Stimulated activated memory B cell treated with anti-CD40 and anti-IgM and Interleukin-4, amounts not matched to agents 10 μg/mL and 1 μg/mL and 100 μg/mL, for 72 hours (primary cell): ENCODE measurements at places on chromosomes 6 and 20.

DNA sequence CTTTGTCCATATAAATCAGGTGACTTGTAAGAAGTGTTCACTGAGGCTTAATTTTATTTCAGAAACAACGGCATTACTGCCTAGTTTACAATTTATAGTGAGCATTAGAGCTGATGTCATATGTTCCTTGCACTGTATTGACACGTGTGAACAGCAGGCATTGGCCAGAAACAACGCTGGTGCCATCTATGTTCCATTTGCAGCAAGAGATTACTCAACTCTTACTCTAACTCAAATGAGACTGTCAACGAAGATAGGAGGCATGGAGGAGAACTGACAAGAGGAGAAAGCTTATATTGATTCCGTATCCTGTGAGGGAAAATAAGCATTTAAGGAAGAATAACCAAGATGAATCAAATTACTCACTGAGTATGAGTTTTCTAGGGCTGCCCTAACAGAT, 48.4 kb downstream of the MTFR2 start:
- ATAC-seq: no peak

GRCh38 chr6:41247882-41248705, 19.9 kb downstream of the TREML4 start:
- no peak for ATAC-seq

DNA sequence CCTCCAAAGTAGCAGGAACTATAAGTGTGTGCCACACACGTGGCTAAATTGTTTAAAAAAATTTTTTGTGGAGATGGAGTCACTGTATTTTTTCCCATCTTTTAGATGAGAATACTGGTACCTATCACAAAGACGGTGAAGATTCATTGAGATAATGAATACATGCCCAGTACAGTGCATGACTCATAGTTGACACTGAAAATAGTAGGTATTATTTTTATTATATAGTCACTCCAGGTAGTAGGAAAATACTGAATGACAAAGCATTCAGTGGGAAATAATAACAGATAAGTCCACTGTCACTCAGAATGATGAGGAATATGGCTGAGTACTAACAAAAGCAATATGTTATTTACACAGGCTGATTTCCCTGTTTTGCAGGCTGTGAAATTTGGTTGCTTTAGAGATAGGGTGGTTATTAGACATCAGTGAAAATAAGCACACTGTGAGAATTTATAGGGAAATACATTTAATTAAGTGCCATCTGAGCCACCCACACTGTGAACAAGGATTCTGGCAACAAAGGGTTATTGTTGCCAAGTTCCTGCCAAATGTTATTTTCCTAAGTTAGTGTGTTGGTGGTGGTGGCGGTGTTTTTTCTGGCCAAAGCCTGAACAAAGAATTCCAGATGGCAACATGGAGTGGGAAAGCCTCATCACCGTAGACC, 129.8 kb upstream of the FOXQ1 start:
- ATAC-seq: no peak

- ATAC-seq: no peak
These were observed 50.0 kb upstream of the DST start for GRCh38 chr6:56692523-56693245.

DNA sequence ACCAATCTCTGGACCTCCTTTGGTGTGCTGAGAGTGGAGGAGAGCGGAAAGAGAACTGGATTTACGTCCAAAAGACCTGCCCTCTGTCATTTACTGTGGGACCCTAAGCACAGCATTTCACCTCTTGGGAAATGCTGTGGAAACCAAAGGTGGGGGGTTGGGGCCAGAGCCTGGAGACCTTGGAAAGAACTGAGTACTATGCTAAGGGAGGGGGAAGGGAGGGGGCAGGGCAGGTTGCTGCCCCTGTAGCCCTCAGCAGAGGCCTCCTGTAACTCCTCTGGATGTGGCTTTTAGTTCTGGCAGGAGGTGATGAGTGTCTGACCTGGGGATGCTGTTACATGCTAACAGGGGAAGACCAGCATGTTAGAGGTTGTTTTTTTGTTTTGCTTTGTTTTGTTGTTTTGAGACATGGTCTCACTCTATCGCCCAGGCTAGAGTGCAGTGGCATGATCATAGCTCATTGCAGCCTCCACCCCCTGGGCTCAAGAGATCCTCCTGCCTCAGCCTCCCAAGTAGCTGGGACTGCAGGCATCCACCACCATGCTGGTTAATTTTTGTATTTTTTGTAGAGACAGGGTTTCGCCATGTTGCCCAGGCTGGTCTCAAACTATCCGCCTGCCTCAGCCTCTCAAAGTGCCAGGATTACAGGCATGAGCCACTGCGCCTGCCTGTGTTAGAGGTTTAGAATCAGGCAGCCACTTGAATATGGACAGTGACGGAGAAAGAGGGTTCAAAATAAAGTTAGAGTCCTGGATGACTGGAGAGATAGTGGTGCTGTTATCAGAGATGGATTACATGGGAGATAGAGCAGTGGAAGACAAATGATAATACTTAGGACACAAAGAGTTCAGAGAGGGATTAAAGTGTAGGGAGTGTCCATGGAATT, 18.4 kb upstream of the PARD6B start:
- ATAC-seq: no peak

GRCh38 chr20:3606021-3606420, 57.2 kb downstream of the GFRA4 start:
- no peak for ATAC-seq

- ATAC-seq: peak; percentile 28
These were observed 942 bp downstream of the ACAT2 start for GRCh38 chr6:159762681-159763293.

DNA sequence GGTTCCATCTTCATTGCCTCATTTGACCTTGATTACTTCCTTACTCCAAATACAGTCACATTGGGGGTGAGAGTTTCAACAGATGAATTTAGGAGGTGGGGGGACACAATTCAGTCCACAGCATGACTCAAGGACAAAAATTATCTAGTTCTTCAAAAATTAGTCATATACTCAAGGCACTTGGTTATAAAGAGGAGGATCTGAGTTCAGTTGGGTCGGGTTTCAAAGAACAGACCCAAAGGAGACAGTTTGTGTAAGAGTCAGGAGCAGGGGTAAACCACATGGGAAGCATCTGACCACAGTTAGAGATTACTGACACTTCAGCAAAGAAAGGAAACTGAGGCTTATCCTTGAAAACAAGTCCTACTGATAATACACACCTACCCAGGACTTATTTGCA, 138.0 kb downstream of the TBC1D7 start:
- ATAC-seq: no peak

- ATAC-seq: no peak
These were observed 37.3 kb downstream of the PYGB start for GRCh38 chr20:25285091-25285647.

DNA sequence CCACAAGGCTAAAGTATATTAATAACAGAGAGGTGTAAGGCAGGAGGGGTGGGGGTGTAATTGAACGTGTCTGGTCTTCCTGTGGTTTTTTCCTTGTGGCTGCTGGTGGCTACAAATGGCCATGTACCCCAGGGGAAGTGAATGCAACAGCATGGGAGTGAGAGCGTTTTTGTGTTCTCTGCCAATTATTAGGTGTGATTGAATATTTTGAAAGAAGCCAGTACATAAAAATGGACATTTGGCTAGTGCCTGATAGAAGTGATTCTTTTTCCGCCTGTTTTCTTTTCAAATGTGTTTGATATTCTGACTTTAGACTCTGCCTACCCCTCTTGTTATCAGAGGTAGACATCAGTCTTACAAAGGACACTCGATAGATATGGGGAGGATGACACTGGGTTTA, 141.3 kb downstream of the PRL start:
- no peak for ATAC-seq

GRCh38 chr6:30135757-30136156, at the start of gene TRIM40:
TRIM40 (plus strand) TSS chr6:30136140; CDS start chr6:30137037, 897 bp downstream.
- no peak for ATAC-seq

DNA sequence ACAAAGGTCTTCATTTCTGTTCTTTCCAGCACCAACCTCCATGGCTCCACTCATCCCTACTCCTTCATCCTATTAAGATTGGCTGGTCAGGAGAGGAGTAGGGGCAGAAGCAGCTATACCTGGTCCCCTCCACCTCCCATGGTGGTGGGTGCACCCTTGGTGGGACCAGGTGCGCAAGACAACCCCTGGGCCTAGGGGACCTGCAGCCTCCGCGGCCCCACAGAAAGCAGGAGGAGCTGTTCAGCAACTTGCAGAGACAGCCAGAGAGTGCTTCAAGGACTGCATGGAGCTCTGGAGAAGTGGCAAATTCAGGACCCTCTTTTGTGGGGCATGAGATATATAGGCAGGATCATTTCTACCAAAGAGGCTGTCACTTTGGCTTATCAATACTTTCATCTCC, 9.8 kb downstream of the ULBP2 start:
- ATAC-seq: no peak

DNA sequence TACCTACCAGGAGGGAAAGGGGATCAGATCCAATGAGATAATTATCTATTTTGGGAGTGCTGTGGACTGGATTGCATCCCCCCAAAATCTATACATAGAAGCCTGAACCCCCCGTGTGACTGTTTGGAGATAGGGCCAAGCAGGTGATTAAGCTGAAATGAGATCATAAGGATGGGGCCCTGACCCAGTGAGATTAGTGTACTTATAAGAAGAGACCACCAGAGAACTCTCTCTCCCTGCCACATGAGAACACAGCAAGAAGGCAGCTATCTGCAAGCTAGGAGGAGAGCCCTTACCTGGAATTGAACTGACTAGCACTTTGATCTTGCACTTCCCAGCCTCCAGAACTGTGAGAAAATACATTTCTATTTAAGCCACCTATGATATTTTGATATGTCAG, 132.2 kb upstream of the NOX3 start:
- ATAC-seq: no peak

DNA sequence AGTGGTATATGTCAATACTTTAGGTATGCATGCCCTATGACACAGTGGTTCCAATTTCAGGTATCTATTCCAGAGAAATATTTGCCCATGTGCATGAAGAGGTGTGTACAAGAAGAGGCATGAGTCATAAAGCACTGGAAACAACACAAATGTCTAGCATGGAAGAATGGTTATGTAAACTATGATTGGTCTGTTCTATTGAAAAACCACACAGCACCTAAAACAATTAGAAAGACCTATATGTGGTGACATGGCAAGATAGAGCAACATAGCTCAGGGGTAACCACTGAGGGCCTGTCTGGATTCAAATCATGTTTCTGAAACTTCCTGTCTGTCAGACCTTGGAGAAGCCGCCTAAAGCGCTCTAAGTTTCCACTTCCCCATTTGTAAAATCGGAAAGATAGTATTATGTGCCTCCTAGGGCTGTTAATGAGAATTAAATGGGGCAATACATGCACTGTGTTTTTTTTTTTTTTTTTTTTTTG, 76.0 kb upstream of the SHLD1 start:
- peak; percentile 97 for ATAC-seq

DNA sequence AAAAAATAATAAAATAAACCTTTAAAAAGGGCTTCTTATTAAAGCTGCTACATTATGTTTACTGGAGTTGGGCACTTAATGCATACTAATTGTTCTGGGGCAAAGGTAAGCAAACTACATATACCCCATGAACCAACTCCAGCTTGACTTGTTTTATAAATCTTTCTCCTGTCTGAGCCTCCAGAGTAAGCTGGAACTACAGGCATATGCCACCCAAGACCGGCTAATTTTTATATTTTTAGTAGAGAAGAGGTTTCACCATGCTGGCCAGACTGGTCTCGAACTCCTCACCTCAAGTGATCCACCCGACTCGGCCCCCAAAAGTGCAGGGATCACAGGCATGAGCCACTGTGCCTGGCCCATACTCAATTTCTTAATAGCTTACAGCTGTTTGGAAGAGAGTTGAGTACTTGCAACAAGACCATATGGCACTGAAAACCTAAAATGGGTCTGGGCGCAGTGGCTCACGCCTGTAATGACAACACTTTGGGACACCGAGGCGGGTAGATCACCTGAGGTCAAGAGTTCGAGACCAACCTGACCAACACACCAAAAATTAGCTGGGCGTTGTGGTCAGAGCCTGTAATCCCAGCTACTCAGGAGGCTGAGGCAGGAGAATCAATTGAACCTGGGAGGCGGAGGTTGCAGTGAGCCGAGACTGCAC, 19.9 kb downstream of the ROMO1 start:
- ATAC-seq: no peak

GRCh38 chr6:168128631-168129291, 49.7 kb upstream of the FRMD1 start:
- no peak for ATAC-seq

GRCh38 chr20:58989196-58989595, 8.1 kb downstream of the NELFCD start:
- ATAC-seq: no peak

DNA sequence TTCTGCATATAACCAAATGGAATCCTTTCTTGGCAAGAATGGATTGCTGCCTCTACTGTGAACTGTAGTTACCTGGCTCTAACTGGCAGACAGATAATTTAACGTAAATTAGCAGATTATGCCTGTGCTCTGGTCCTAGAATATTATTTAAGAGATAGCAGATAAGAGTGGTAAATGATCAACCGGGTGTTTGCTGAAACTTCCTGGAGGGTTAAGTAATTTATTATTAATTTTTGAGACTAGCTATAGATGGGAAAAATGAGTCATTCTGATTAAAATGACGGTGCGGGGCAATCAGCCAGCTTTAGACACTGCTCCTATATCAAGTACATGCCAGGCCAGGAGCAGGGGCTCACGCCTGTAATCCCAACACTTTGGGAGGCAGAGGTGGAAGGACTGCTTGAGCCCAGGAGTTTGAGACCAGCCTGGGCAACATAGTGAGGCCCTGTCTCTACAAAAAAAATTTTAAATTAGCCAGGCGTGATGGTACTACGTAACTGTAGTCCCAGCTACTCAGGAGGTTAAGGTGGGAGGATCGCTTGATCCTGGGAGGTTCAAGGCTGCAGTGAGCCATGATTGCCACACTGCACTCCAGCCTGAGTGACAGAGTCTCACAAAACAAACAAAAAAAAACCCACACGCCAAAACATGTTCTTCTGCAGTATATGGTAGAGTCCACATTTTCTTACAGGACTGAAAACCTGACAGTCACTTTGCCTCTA, 22.6 kb downstream of the B4GALT5 start:
- ATAC-seq: no peak

DNA sequence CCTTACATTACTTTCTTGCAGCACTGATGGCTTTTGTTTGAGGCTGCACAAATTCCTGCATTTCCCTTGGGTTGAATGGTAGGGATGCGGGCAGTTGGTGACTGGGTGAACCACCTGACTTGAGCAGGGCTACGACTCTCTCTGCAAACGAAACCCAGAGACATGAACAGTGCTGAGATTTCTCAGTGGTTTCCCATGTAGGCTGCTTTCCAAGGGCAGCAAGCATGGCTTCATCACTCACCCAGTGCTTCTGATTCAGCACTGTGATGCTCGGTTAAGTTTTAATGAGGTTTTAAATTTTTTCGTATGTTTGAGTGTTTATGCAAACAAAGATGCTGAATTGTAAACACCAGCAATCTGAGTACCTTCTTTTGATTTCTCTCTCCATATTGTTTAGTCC, 127.2 kb downstream of the MTHFD1L start:
- ATAC-seq: no peak

- ATAC-seq: no peak
These were observed 127.5 kb downstream of the SASH1 start for GRCh38 chr6:148470156-148470555.

DNA sequence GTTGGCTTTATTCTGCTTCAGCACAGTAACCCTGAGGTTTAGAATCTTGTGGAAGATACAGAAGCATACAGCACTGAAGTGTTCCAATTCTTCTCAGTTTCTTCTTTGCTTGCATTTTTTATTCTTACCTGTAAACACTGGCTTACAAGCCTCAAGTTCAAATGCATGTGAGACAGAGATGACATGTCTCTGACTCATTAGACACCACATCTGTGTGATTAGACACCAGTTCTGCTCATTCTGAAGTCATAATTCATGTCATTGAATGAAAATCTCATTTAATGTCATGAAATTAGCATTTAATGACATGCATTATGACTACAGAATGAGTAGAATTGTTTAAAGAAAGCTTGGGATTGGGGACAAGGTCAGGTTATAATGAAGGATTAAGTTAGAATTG, 5.8 kb downstream of the GZF1 start:
- no peak for ATAC-seq
